ENCODE measurements at places on chromosomes 6 and 20.

- DNase-seq, result peak; percentile 91
Measured at GRCh38 chr6:142944124-142945048, 590 bp downstream of the HIVEP2 start.

DNA sequence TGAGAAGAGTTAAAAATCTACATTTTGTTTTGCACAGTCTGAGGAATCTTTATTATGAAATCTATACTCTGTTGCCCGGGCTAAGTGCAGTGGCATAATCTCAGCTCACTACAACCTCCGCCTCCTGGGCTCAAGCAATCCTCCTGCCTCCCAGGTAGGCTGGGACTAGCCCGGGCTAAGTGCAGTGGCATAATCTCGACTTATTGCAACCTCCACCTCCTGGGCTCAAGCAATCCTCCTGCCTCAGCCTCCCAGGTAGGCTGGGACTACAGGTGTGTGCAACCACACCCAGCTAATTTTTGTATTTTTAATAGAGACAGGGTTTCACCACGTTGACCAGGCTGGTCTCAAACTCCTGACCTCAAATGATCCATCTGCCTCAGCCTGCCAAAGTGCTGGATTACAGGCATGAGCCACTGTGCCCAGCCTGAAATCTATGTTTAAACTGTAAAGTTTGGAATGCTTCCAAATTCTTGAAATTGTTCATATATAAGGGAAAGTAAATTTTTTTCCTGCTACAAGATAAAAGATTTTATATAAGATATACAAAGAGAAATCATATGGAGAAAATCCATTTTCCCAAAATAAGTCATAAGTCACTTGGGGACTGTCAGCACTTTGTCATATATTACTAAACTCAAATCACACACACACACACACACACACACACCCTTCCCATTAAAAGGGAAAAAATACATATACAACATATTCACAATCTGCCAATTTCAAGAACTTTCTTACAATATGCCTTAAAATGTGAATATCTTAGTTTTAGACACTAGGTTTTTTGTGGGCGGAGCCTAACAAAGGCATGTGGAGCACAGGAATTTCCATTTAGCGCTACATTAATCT lies 19.4 kb downstream of the PTPRK start:
- DNase-seq, result no peak

GRCh38 chr6:125142618-125143017 lies 11.0 kb upstream of the TPD52L1 start:
- DNase-seq, result no peak

GRCh38 chr6:83192871-83193746 lies at the start of the genes PGM3 and RWDD2A:
PGM3 (minus strand) TSS chr6:83193265; CDS start chr6:83191012, 2,253 bp downstream.
RWDD2A (plus strand) TSS chr6:83193357; CDS start chr6:83194452, 1,095 bp downstream.
- DNase-seq, result peak; percentile 85

DNA sequence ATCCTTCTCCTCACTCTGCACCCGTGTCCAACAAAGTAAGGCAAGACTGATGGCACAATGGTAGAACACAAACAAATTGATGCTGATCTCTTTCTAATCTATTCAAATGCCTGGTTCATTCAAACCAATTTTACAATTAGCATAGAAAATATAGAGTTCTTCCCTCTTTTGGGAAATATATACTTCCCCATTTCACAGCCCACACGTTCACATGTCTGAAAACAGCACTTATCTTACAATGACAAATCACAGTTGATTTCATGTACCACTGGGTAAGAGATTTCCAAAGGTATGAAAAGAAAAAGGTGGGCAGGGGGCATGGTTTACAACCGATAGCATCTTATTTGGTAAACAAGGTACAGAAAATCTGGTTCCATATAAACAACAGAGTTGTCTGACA lies 137.6 kb downstream of the RNGTT start:
- no peak for DNase-seq

- no peak for DNase-seq
Measured at GRCh38 chr20:64056889-64057627, 5.9 kb upstream of the TCEA2 start.

DNA sequence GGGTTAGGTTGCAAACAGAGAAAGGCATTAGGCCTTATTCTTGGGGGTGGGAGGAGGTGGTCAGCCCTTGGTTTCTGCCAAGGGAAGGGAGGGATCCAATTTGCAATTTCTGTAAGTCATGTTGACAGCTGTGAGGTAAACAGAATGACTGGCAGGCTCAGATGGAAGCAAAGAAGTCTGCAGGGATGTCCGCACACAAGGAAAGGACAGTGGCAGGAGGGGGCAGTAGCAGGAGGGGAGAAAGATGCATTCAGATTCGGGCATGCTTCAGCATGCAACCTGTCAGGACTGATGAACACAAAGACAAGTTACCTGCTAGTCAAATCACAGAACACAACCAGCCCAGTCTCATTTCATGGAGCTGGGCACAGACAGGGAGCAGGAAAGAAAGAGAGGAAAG lies 217.9 kb upstream of the FOXA2 start:
- DNase-seq, result no peak

GRCh38 chr6:51983564-51983963 lies 103.8 kb downstream of the PKHD1 start:
- DNase-seq, result no peak

- no peak for DNase-seq
Measured at GRCh38 chr6:35651244-35651643, 37.5 kb downstream of the FKBP5 start.

GRCh38 chr20:11797156-11797555 lies 120.5 kb upstream of the BTBD3 start:
- DNase-seq, result no peak

DNA sequence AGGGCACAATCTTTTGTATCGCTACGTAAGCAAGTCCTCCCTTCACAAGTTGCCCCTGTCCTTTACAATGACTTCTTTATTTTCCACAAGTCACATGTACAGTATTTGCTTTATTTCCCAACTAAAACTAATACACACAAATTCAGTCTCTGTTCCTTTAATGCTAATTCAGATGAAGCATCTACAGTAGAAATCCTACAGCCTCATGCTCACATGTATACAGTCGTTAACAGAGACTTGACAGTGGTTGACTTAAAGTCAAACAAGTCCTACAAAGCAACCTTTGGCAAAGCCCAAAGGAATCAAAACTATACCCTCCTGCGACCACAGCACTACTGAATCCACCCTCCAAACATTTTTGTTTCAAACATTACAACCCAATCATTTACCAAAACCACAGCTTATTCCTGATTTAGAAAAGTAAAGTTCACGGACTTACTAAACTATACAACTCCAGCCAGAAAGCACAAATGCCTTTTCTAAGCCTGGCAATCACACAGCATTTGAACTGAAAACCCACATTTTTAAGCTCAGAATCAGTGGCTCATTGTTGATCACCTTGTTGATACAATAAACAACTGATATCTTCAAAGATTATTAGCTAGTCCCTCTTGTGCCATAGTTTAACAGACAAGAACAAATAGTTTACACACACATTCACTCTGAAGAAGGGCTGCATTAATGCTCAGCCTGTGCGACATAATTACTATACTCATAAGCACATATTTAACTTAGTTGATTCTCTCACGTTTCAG lies 70.9 kb upstream of the NHSL1 start:
- DNase-seq, result no peak
